ENCODE measurements at places on chromosomes 5 and 9.
A peak's percentile ranks its signal among the peaks of the same experiment; 100 is the strongest.

- DNase-seq = peak; percentile 25
Measured at GRCh38 chr5:174751154-174752000, 27.0 kb downstream of the MSX2 start.

DNA sequence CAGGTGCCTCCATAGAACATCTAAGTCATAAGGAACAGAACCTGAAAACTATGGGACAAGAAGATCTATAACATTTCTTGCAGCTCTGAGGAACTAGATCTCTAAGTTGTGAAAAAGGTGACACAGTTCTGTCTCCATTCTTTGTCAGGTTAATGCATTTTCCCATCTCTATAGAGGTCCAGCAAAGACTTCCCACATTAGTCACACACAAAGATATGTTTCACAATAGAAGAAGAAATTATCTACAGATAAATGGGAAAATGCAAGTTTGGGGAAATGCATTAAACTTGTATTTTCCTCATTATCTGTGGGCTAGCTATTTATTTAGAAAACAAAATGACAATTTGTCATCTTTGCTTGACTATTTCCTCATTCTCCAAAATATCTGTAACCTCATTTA lies 458.6 kb upstream of the PAPPA start:
- DNase-seq = peak; percentile 30

- no peak for DNase-seq
Measured at GRCh38 chr5:130874861-130875417, 290.1 kb downstream of the HINT1 start.

DNA sequence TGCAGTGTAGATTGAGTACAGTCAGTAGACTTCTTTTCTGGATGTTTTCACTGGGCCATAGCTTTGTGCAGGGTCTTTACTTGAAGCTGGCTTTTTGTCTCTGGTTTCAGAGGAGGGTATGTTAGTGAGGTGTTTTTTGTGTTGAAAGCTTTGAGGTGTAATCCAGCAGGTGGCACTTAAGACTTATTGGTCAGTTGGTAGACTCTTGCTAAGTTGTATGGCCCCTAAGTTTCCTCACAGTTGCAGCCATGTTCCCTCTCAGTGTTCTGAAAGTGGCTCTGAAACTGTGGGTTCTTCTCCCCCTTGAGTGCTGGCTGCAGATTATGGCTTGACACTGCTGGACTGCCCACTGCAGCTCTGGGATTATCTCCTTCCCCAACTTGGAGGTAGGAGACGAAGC lies 55.7 kb upstream of the SLC44A1 start:
- peak; percentile 18 for DNase-seq

GRCh38 chr5:172611913-172612312 lies 29.1 kb upstream of the NEURL1B start:
- DNase-seq = no peak
